ENCODE measurements at places on chromosomes 12 and 14. TPM values are rescaled to one million over a fixed set of nuclear protein-coding genes. Genes with fewer than 3 reads are reported as not detected.

- H3K27me3 ChIP-seq, result no peaks in the 10 kb centered on the region
- DNase-seq, result peak; percentile 45
- no peak overlapping the region for H3K27ac ChIP-seq
- no peaks in the 10 kb centered on the region for H3K36me3 ChIP-seq
- peaks cover 41% of the 10 kb centered on the region for H3K4me1 ChIP-seq
- H3K4me3 ChIP-seq, result no peak overlapping the region
Observed at GRCh38 chr12:52207895-52208294, 16.1 kb upstream of the KRT80 start.

The KRT83 gene
- total RNA-seq, result not detected

- no peak overlapping the region for H3K27ac ChIP-seq
- no peaks in the 10 kb centered on the region for H3K36me3 ChIP-seq
- H3K4me3 ChIP-seq, result no peak overlapping the region
- peaks cover 38% of the 10 kb centered on the region for H3K4me1 ChIP-seq
Observed at GRCh38 chr12:5083955-5084849, 40.5 kb downstream of the KCNA5 start.

DNA sequence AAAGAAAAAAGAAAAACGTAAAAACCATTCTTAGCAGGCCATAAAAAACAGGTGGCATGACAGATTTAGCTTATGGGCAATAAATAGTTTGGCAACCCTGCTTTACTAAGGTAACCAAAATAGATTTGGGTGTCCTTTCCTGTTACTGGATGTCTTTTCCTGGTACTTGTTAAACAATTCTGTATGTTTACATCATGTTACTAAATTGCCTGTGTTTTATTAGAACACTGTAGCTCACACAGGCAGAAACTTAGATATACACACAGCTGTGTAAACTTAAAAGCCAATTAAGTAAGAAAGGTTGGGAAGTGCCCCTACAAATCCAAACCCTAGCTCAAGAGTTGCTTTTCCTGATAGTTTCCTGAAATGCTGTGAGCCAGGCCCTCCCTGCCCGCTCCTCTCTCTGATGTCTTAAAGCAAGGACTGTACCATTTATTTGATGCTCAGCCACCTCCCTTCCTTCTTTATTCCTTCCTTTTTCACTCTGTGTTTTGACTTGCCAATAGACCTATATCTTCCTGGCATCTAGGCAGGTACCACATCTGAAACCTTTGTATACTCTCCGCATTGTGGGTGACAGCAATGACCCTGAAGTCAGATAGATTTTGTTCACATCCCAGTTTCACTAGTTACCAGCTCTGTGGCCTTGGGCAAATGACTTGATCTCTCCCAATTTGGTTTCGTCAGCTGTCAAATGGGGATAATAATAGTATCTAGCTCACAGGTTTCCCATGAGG lies 3.7 kb upstream of the CAMKK2 start:
- H3K4me3 ChIP-seq, result no peak overlapping the region
- no peaks in the 10 kb centered on the region for H3K27me3 ChIP-seq
- no peak for DNase-seq
- no peaks in the 10 kb centered on the region for H3K36me3 ChIP-seq
- no peak overlapping the region for H3K27ac ChIP-seq

GRCh38 chr14:79698298-79698711 lies 513.0 kb downstream of the DIO2 start:
- DNase-seq, result no peak
- no peaks in the 10 kb centered on the region for H3K4me1 ChIP-seq
- no peak overlapping the region for H3K4me3 ChIP-seq
- H3K27me3 ChIP-seq, result no peaks in the 10 kb centered on the region
- no peak overlapping the region for H3K27ac ChIP-seq
- H3K36me3 ChIP-seq, result no peaks in the 10 kb centered on the region

The CCDC197 gene
- total RNA-seq, result not detected

GRCh38 chr14:24234095-24235005 lies 1.6 kb downstream of the GMPR2 start:
- no peak overlapping the region for H3K4me3 ChIP-seq
- peaks cover 17% of the 10 kb centered on the region for H3K4me1 ChIP-seq
- H3K36me3 ChIP-seq, result peaks cover 34% of the 10 kb centered on the region
